Liver (tissue), 10 donors: ENCODE measurements at places on chromosomes 7 and 10. TPM values are rescaled to one million over a fixed set of nuclear protein-coding genes. Genes with fewer than 3 reads are reported as not detected.

DNA sequence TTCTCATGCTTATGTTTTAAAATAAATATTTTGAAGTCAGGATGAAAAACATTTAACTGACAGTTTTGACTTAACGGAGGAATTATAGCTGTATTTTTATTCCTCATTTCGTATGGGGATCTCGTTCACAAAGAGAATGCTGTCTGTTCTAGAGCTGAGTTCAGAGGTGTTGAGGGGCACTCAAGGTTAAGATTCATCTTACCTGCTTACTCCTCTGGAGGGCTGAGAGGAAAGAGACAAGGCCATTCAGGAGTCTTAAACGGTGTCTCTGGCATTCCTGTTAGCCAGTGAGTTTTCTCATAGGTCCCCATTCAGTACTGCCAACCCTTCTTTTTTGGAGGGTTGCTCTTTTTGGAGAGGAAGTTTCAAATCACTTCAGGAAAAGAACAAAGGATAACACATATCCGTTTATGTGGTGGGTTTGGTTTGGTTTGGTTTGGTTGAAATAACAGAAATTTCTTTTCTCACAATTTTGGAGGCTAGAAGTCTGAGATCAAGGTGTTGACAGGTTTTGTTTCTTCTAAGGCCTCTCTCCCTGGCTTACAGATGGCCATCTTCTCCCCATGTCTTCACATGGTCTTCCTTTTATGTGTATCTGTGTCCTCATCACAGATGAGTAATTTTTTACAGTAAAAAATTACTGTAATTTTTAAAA is 23.1 kb downstream of the CALHM2 start:
- no peaks in the 10 kb centered on the region for H3K4me1 ChIP-seq
- no peak for DNase-seq
- H3K27me3 ChIP-seq: no peaks in the 10 kb centered on the region
- H3K36me3 ChIP-seq: peaks cover 5% of the 10 kb centered on the region
- no peak overlapping the region for H3K27ac ChIP-seq

DNA sequence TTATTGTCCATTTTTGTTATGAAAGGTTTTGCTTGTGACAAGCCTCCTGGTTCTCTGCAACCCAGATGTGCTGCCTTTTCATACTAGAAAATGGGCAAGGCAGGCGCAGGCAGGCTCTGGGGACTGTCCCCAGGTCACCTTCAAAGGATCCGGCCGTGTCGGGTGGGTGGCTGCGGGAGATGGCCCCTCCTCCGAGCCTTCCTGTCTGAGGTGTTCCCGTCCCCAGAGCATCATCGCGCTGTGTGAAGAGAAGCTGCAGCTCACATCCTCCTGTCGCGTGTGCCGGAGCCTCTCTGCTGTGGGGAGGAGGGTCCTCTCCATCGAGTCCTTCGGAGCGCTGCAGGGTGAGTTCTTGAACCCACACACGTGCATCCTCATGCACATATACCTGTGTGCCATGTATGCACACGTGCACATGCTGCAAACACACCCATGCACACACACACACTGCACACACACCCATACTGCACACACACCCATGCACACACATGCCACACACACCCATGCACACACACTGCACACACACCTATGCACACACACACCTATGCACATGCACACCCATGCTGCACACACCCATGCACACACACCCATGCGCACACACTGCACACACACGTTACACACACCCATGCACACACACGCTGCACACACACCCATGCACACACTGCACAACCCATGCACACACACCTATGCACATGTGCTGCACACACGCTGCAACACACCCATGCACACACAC is 23.8 kb downstream of the KNDC1 start:
- no peak for DNase-seq
- H3K27ac ChIP-seq: no peak overlapping the region
- H3K27me3 ChIP-seq: no peaks in the 10 kb centered on the region
- H3K4me3 ChIP-seq: no peak overlapping the region
- H3K4me1 ChIP-seq: no peaks in the 10 kb centered on the region

DNA sequence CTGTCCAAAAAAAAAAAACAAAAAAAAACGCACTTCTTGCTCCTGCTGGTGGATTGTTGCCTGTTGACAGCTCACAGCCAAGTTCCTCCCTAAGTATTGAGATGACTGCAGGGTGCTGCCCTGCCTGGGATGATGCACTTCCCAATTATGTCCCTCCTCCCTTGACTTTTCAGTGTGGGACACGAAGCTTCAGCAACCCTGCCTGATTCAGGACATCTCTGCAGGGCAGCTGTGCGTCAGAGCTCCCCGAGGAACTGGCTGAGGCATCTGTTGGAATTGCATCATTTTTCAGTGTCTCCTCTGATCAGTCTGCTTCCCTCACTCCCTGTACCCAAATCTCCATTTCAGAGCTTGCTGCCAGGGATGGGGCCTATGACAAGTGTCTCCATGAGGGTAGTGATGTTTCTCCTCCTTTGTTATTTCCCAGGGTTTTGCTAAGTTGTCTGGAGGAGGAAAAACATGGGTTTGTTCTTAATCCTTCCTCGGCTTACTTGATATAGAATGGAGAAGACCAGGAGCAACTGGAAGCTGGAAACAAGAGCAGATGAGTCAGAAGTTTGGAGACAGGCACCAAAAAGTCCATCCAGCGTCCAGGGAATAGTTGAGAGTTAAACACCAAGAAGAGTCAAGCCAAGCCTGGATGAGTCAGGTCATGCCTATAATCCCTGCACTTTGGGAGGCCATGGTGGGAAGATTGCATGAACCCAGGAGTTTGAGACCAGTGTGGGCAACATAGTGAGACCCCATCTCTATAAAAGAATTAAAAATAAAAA is 355.1 kb downstream of the GALNT17 start:
- no peaks in the 10 kb centered on the region for H3K27me3 ChIP-seq
- no peak overlapping the region for H3K27ac ChIP-seq
- no peak for DNase-seq
- no peaks in the 10 kb centered on the region for H3K4me1 ChIP-seq

DNA sequence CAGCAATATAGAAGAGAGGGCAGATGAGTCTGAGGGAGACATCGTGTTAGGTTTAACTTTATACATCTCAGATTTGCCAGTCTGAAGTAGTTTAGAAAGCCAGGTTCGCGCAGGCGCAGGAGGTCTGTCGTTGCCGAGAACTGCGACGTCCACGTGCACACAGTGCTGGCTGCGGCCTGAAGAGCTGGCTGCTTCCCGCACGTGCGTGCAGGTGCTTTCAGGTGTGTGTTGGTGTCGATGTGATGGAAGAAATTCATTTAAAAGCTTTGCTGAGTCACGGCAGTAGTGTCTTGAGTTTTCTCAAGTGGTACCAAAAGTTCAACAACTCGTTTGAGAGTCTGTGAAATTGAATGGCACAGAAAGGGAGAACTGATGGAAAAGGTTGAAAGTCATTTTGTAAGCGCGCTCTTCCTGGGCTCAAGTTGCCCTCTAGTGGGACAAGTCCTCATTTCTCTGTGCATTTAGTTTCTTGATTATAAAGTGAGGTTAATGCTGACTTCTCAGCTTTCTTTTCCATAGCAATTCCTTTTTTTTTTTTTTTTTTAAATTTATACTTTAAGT is 18.6 kb downstream of the WDR37 start:
- DNase-seq: no peak
- no peak overlapping the region for H3K27ac ChIP-seq
- H3K4me3 ChIP-seq: no peak overlapping the region
- no peaks in the 10 kb centered on the region for H3K27me3 ChIP-seq
- H3K4me1 ChIP-seq: no peaks in the 10 kb centered on the region

GRCh38 chr7:139259142-139259541 is 28.1 kb downstream of the UBN2 start:
- peaks cover 34% of the 10 kb centered on the region for H3K36me3 ChIP-seq
- no peak overlapping the region for H3K27ac ChIP-seq
- no peaks in the 10 kb centered on the region for H3K27me3 ChIP-seq

- H3K4me3 ChIP-seq: no peak overlapping the region
- no peak for DNase-seq
- no peaks in the 10 kb centered on the region for H3K27me3 ChIP-seq
- H3K27ac ChIP-seq: no peak overlapping the region
Observed at GRCh38 chr10:78437998-78438906, 404.6 kb downstream of the RPS24 start.

DNA sequence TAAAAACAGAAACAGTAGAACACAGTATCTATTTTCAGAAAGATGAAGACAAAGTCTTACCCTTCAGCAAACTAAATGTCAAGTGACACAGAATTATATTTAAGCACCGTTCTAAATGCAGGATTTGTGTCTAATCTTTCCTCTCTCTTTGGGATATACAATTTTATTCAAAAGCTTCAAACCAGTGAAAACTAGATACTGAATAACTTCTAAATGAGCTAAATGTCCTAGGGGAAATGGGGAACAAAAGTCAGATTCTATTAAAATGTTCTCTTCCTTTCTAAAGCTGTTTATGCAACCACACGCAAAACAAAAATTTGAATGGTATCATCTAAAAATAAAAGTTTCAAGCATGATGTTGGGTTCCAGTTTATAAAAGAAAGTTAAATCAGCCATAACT is 136.4 kb upstream of the AOAH start:
- no peak for DNase-seq
- no peak overlapping the region for H3K27ac ChIP-seq
- no peak overlapping the region for H3K4me3 ChIP-seq

GRCh38 chr10:28710202-28710886 is 33.0 kb downstream of the BAMBI start:
- DNase-seq: no peak
- no peak overlapping the region for H3K27ac ChIP-seq
- no peaks in the 10 kb centered on the region for H3K36me3 ChIP-seq
- no peaks in the 10 kb centered on the region for H3K27me3 ChIP-seq

- H3K27ac ChIP-seq: no peak overlapping the region
- no peak overlapping the region for H3K4me3 ChIP-seq
- no peak for DNase-seq
- H3K27me3 ChIP-seq: no peaks in the 10 kb centered on the region
- no peaks in the 10 kb centered on the region for H3K36me3 ChIP-seq
- H3K4me1 ChIP-seq: no peaks in the 10 kb centered on the region
Observed at GRCh38 chr10:1774796-1775195, 37.5 kb upstream of the ADARB2 start.

DNA sequence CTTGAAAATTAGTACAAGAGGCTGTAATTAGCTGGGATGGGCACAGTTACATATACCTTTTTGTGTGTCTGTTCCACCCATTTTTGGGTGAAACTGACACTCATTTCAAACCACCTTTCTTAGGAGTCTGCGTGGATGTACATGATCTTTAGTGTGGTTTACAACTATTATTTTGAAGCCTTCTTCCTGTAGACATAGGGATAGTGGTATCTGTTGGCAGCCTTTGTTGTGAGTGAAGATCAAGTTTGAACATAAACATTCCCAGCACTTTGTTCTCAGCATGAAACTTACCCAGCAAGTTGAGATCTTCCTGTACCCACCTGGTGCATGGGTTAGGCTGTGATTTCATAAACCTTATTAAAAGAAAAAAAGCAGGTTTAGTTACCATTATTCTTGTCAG is 2.0 kb downstream of the BAG3 start:
- peaks cover 32% of the 10 kb centered on the region for H3K4me1 ChIP-seq
- no peak for DNase-seq
- H3K27me3 ChIP-seq: no peaks in the 10 kb centered on the region
- no peaks in the 10 kb centered on the region for H3K36me3 ChIP-seq

DNA sequence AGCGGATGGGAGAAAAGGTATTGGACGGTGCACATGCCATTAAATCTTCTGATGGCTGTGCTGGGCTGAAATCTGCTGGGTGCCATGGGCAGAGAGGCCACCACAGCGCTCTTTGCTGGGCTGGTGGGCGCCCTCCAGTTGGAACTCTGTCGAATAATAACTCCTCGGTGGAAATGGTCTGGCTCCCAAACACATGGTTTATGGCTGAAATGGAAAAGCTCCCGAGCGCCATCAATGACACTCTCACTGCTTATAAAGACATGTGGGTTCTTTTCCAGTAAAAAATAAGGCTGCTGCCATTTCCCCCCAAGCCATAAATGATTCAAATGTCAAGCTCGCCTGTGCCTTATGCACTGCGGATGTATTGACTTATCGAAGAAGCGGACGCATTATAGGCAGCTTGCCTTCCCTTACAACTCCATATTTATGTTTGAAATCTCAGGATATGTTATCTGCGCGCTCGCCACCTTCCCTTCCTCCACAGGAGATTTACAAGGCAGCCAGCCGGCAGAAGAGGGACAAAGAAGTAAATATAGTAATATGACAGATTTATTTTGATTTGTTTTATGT is 239.0 kb upstream of the MKI67 start:
- H3K36me3 ChIP-seq: no peaks in the 10 kb centered on the region
- DNase-seq: peak; percentile 3
- H3K4me1 ChIP-seq: no peaks in the 10 kb centered on the region
- no peak overlapping the region for H3K4me3 ChIP-seq
- H3K27me3 ChIP-seq: no peaks in the 10 kb centered on the region

- no peaks in the 10 kb centered on the region for H3K36me3 ChIP-seq
- H3K27ac ChIP-seq: no peak overlapping the region
- H3K27me3 ChIP-seq: no peaks in the 10 kb centered on the region
- no peaks in the 10 kb centered on the region for H3K4me1 ChIP-seq
- no peak overlapping the region for H3K4me3 ChIP-seq
Observed at GRCh38 chr10:77872151-77872946, 54.2 kb downstream of the DLG5 start.

DNA sequence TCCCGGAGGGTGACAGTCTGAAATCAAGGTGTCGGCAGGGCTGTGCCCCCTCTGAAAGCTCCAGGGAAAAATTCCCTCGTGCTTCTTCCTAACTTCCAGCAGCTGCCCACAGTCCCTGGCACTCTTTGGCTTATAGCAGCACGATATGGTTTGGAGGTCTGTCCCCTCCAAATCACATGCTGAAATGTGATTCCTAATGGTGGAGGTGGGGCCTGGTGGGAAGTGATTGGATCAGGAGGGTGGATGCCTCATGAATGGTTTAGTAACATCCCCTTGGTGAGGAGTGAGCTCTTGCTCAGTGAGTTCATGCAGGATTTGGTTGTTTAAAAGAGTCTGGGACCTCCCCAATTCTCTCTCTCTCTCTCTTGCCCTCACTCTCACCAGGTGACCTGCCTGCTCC is 51.1 kb downstream of the GPAM start:
- H3K4me1 ChIP-seq: no peaks in the 10 kb centered on the region
- H3K4me3 ChIP-seq: no peak overlapping the region
- H3K27ac ChIP-seq: no peak overlapping the region
- H3K36me3 ChIP-seq: no peaks in the 10 kb centered on the region
- DNase-seq: no peak

GRCh38 chr10:24848195-24848594 is 104.2 kb downstream of the PRTFDC1 start:
- no peaks in the 10 kb centered on the region for H3K27me3 ChIP-seq
- H3K27ac ChIP-seq: no peak overlapping the region
- H3K36me3 ChIP-seq: no peaks in the 10 kb centered on the region
- no peaks in the 10 kb centered on the region for H3K4me1 ChIP-seq

- no peaks in the 10 kb centered on the region for H3K36me3 ChIP-seq
- H3K4me1 ChIP-seq: no peaks in the 10 kb centered on the region
- no peak overlapping the region for H3K27ac ChIP-seq
- H3K27me3 ChIP-seq: no peaks in the 10 kb centered on the region
- H3K4me3 ChIP-seq: no peak overlapping the region
Observed at GRCh38 chr7:130649004-130649790, 19.4 kb downstream of the COPG2 start.

- peaks cover 7% of the 10 kb centered on the region for H3K4me1 ChIP-seq
- no peak overlapping the region for H3K4me3 ChIP-seq
- H3K36me3 ChIP-seq: no peaks in the 10 kb centered on the region
- no peaks in the 10 kb centered on the region for H3K27me3 ChIP-seq
- no peak for DNase-seq
Observed at GRCh38 chr10:58219875-58220274, 47.8 kb downstream of the IPMK start.

IFIT1B gene
- not detected for total RNA-seq

POLR2J3 gene
- total RNA-seq: 27.7 TPM

SH2D4B gene
- total RNA-seq: not detected
